Osteocyte (in vitro differentiated cells): ENCODE measurements at places on chromosomes 1 and 21. TPM values are rescaled to one million over a fixed set of nuclear protein-coding genes. Genes with fewer than 3 reads are reported as not detected.

DNA sequence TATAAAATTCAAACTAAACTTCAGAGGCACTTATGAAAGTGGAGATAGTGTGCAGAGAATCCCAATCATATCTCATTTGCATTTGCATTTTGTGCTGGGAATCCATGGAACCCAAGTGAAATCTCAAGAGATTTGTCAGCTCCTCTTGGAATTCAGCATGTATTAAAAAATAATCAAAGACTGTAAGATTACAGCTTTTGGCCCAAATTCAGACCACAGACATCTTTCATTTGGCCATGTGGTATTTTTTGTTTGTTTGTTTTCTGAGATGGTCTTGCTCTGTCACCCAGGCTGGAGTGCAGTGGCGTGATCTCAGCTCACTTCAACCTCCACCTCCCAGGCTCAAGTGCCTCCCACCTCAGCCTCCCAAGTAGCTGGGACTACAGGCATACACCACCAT is 3.8 kb upstream of the CACYBP start:
- DNase-seq, result no peak

DHRS3 gene
- 52.5 and 55.3 TPM in 2 replicates for total RNA-seq

HPDL gene
- total RNA-seq, result 0.35 TPM in 1 of 2 replicates, not detected in the other

DNA sequence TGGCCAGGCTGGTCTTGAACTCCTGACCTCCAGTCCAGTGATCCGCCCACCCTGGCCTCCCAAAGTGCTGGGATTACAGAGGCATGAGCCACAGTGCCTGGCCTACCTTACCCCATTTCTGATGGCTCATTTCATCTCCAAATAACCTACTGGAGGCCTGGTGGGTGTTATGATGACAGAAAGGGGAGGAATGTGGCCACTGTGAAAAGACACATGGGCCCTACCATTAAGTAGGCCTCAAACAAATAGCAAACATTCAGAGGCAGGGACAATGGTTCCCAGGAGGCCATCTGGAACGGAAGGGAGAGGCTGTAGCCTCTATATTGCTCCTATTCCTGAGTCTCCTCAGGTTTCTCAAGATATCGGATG is 932 bp upstream of the FCRLA start:
- no peak for DNase-seq

DNA sequence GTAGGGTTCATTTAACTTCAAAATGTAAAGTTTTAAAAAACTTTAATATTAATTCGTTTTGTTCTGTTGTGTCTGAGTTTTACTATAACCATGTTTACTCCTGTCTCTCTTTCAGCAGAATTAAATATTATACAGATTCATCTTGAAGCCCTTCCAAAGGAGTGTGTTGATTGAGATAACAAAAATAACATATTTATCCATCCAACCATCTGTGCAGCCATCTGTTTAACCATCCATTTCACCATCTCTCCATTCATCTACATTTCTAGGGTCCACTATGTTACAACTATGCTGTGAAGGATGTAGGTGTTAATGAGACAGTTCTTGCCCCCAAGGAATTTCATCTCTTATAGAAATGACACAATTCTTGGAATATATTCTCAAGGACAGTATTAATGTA is 36.0 kb upstream of the GNG12 start:
- DNase-seq, result no peak

CFHR5 gene
- total RNA-seq, result not detected in 2 replicates

GRCh38 chr1:97144527-97144926 is 422.9 kb downstream of the PTBP2 start:
- no peak for DNase-seq

DNA sequence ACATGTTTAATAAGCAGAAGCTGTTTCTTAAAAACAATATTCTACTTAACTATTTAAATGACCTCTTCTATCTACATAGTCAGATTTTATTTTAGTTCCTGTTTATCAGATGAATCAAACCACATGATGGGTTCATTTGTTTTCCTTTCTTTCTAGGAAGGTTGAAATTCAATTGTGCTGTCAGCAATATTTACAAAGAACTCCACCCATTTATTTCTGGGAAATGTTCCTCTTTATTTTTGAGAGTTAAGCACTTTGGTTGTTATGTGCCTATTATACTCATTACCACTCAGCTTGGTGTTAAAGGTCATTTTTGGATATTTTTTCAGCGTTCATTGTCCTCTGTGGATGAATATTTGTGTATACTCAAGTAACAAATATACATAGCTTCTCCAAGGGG is 84.9 kb downstream of the C4BPA start:
- no peak for DNase-seq

- DNase-seq, result no peak
These were observed 132.3 kb downstream of the URB2 start for GRCh38 chr1:229758101-229759036.

GRCh38 chr1:150562446-150563339 is 13.5 kb downstream of the ADAMTSL4 start:
- no peak for DNase-seq

DNA sequence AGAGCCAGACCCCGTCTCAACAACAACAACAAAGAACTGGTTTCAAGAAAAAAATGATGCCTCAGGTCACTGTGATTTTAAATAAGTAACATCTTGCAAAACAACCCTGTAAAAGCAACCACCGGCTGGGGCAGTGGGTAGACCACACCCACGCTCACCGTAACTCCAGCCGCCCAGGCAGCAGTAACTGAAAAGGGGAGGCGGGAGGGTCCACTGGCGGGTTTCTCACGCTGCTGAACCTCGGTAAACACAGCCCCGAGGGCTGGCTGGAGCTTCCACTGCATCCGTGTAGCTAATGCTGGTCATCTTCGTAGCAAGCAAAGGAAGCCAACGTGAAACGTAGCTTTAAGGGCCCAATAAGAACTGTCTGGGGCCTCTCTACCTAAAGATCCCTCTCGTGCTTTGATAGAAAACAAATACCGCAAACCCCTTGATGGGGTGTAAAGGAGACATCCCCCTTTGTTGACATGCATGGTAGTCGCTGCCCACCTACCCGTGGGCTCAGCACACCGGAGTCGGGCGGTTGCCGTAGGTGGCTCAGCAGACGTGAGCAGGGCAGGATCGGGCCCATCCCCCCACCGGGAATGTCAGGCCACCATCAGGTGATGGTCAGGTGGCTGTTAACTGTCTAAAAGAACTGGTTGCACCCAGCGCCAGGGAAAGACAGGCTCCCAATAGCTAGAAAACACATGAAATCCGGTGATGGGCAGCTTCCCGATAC is 4.2 kb downstream of the C1orf159 start:
- no peak for DNase-seq

- no peak for DNase-seq
These were observed 113.5 kb downstream of the MAP3K21 start for GRCh38 chr1:233440951-233441401.

DNA sequence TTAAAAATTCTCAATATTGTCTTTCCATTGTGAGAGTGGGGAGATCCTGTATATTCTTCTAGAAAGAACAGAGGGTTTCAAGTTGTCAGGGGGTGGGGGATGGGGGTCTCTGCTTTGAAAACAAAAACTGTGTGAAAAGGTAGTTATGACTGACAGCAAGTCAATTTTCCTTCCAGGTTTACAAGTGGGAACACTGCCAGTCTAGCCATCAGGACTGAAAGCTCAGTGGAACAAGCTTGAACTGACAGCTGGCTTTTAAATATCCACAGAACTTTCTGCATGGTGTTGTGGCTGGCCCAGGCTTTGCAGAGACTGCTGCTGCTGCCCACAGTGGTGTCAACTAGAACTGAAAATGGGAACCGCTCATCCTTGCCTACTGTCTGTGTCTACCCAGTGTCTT is 162.6 kb downstream of the TNR start:
- DNase-seq, result no peak

GRCh38 chr1:6603238-6603914 is 707 bp upstream of the KLHL21 start:
- DNase-seq, result no peak

DNA sequence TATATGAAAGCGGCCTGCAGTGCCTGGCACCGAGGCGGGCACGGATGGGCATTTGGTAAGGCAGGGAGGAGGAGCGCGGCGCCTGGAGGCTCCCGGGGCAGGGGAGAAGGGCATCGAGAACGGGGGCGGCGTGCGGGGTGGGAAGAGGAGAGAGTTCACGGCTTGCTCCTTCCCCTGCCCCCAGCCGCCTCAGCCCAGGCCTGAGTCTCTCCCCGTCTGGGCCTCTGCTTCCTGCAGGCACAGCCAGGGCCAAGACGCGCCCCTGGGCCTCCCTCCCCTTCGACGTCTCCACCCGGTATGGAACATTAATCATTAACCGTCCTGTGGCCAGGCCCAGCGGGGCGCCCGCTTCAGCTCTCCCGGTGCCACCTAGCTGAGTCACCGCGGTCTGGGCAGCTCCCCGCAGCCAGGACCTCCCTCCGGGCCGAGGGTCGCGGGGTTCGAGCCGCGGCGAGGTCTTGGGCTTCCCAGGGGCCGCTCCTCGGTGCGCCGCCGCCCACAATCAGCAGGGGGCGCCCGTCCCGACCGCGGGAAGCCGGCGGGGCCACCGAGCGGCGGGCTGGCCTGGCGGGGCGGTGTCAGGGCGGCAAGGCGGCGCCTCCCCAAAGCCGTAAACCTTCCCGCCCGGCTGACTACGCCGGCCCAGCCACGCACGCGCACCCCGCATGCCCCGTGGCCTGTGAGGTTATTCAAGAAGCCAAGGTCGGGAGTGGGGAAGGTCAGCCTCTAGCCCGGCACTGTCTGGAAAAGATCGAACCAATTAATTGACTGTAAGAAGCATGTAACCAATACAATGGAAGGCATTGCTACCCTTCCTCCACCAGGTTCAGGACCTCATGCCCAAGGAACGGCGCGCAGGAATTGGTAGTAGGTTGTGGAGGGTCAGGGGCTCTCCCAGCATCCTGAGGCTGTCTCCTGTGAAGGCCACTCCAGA is 23.4 kb upstream of the RD3 start:
- peak; percentile 96 for DNase-seq

TRIM17 gene
- total RNA-seq, result 1.3 and 1.8 TPM in 2 replicates

- DNase-seq, result no peak
These were observed 90.6 kb upstream of the CACNA1E start for GRCh38 chr1:181392613-181393220.

DNA sequence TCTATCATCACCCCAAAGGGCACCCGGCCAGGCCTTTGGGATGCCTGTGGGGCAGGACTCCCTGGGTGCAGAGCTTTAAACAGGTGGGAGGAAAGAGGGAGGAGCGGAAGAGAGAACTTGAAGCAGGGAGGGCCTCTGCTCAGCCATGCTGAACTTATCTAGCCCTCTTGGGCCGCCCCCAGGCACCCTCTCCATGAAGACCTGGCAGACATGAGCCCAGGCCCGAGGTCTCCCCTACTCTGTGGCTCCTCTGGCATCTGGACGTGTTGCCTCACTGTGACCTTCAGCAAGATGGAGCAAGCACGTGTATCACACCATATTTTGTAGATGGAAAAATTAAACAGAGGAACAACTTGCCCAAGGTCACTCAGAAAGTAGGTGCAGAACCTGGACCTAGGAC is 711.4 kb downstream of the MATN1 start:
- peak; percentile 64 for DNase-seq

GRCh38 chr1:109615879-109616278 is 3.5 kb downstream of the GNAT2 start:
- DNase-seq, result no peak

AJAP1 gene
- total RNA-seq, result 0.35 and 0.65 TPM in 2 replicates

- no peak for DNase-seq
These were observed 4.7 kb downstream of the ZNF648 start for GRCh38 chr1:182056601-182057366.

GJA8 gene
- not detected in 2 replicates for total RNA-seq

GRCh38 chr1:111937147-111937725 is 52.2 kb downstream of the KCND3 start:
- no peak for DNase-seq

- peak; percentile 78 for DNase-seq
These were observed 68.5 kb downstream of the OBSCN start for GRCh38 chr1:228276174-228276831.

KRTAP10-4 gene
- total RNA-seq, result not detected in 2 replicates

DTL gene
- total RNA-seq, result 5.7 and 6.7 TPM in 2 replicates

LCE1F gene
- not detected in 2 replicates for total RNA-seq

GRCh38 chr1:173114346-173114745 is 63.6 kb upstream of the TNFSF18 start:
- no peak for DNase-seq

CLCNKA gene
- not detected in 2 replicates for total RNA-seq

GRCh38 chr1:113373644-113374043 is 16.7 kb upstream of the MAGI3 start:
- DNase-seq, result no peak

GRCh38 chr1:106290805-106291501 is 765.5 kb upstream of the PRMT6 start:
- no peak for DNase-seq

DNA sequence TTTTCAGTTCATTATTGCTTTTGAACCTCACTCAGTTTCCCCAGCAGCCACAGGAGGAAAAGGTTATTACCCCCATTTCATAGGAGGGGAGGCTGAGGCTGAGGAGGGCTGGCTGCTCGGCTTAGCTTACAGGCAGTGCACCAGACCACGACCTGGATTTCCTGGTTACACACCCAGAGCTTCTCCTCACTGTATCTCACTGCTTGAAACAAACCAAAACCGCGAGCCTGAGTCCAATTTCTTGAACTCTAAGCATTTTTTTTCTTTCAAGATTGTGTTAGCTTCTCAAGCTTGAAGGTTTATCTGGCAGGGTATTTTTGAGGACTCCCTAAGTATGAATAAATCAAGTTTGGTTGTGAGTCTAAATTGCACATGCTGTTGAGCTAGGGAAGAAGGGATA is 188.9 kb upstream of the EDN2 start:
- no peak for DNase-seq

GRCh38 chr1:171345536-171345935 is 31.6 kb downstream of the FMO4 start:
- DNase-seq, result no peak

HAO2 gene
- not detected in 2 replicates for total RNA-seq

GRCh38 chr1:113320272-113320671 is 70.0 kb upstream of the MAGI3 start:
- no peak for DNase-seq

HSD11B1 gene
- not detected in 2 replicates for total RNA-seq

- DNase-seq, result no peak
These were observed 38.0 kb upstream of the ACTRT2 start for GRCh38 chr1:2983319-2983705.

DNA sequence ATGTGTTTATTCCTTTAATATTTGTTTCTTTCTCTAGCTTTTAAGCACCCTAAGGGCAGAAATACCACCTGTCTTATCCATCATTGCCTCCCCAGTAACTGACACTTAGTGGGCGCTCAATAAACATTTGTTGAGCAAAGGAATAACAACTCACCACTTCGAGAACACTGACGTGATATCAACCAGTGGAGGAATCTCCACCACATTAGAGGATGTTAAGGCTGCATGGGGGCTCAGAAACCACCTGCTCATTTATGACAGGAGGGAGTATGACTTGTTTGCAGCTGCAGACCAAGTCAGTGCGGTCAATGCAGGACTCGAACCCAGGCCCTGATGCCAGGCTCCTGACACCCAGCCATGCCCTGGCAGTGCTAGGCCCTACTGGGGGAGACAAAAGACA is 102.6 kb downstream of the MRPL37 start:
- DNase-seq, result no peak

GRCh38 chr21:33522297-33522952 is 19.5 kb downstream of the GART start:
- no peak for DNase-seq

MYBPH gene
- total RNA-seq, result not detected in 2 replicates

GPR3 gene
- 0.50 and 0.56 TPM in 2 replicates for total RNA-seq
